ENCODE measurements at places on chromosomes 3 and 15.

DNA sequence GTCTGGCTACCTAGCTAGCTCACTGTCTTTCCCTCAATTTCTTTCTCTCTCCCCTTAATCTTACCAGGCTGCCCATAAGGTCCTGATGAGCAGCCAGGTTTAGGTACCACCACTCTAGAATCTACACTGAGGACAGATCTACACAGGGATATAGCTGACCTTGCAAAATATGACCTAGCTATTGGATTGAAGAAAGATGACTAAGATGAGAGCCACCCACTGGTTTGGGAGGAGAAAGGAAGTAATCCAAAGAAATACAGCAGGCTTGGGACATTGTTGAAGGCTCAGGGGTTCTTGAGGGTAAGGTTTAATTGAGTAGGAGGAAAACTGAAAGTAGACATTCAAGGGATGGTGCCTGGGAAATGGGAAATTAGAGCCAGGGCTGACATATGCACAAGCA is 142.0 kb upstream of the TMC3 start:
- DNase-seq, result no peak

- no peak for DNase-seq
These were observed 587 bp upstream of the TNK2 start for GRCh38 chr3:195908694-195909581.

DNA sequence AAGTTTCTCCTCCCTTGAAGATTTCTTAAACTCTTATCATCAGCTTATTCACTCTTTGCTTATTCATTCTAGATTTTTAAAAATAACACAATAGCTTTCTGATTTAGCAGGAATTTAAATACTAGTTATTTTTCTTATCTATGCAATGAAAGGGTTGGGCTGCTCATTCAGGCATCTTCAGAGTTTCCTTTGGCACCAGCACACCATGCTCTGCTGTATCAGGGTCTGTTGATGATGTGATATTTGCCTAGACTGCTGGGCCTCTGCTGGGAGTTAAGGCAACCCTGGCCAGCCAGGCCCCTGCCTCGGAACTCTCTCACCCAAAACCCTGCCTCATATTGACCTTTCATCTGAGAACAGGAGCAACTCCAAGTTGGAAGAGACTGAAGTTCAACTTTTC is 35.0 kb downstream of the DRD3 start:
- DNase-seq, result no peak

- no peak for DNase-seq
These were observed 31.2 kb downstream of the PCSK6 start for GRCh38 chr15:101458158-101458900.

GRCh38 chr3:146072824-146073223 is 88.2 kb downstream of the PLOD2 start:
- no peak for DNase-seq

GRCh38 chr3:119796368-119796767 is 14.5 kb downstream of the NR1I2 start:
- no peak for DNase-seq

DNA sequence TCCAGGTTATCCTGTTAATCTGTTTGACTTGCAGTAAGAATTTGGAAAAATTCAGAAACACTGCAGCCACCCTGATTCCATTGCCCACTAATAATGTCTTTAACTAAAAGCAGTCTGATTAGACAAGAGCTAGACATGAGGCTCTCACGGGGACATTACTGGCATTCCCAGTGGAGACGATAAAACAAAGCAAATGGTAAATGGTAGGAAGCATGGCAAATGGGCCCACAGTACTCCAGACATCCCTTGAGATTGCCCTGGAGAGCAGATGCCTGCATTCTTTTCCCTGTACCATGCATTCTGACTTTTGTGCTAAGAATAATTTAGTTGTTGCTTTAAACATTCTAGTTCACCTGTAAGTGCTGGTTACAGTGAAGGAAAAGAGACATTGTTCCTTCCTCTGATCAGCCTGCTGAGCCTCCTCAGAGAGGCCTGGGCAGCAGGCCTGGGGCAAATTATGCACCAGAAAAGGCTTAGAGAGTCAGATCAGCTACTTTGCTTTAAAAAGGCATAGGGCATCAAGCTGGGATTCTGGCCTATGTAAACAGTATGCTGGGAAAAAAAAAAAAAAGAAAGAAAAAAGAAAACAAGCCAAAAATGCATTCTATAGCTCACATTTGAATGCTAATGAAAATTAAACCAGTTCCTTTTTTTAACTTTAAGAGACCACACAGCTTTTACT is 204.6 kb downstream of the GABRG3 start:
- no peak for DNase-seq

DNA sequence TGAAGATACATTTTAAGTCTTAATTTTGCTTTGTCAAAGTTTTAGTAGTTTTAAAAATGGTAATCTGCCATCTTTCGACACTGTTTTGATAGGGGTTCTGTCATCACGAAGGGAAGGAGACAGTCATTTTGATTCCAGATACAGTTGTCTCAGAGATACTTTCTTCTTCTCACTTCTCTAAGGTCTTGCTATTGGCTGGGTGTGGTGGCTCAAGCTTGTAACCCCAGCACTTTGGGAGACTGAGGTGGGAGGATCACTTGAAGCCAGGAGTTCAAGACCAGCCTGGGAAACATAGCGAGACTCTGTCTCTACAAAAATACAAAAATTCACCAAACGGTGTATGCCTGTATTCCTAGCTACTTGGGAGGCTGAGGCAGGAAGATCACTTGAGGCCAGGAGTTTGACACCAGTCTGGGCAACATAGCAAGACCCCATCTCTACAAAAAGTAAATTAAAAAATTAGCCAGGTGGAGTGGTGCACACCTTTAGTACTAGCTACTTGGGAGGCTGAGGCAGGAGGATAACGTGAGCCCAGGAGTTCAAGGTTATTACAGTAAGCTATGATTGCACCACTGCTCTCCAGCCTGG is 3.3 kb downstream of the RAB8B start:
- DNase-seq, result no peak

GRCh38 chr3:67798412-67798811 is 144.0 kb upstream of the SUCLG2 start:
- no peak for DNase-seq

- DNase-seq, result peak; percentile 55
These were observed 651 bp downstream of the MTMR14 start for GRCh38 chr3:9649791-9650521.

DNA sequence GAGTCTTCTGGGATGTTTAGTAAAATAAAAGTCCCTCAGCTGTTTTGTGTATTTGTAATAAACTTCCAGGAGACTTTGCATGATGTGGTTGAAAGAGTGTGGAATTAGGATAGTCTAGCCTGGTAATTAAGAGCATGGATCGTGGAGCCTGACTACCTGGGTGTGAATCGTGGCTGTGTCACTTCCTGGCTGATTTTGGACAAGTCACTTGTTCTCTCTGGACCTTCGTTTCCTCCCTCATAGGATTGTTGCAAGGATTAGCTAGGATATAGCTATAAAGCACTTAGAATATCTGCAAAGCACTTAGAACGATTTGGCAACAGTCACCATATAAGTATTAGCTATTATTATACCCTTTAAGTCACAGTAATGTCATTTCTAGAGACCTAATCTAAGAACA is 40.2 kb downstream of the SLMAP start:
- DNase-seq, result no peak

DNA sequence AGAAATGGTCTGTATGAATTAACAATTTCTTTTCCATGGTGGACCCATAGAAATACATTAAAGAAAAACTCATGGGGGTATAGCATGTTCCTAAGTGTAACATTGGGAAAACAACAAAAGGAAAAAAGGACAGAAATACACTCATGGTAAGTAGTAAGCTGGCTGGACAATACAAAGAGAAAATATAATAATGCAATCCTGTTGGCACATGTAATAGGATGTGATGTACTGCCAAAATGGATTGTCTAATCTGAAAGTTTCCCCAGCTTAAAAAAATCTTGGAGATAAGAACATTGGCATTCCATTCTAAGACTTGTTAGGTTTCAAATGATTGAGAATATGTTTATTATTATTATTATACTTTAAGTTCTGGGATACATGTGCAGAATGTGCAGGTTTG is 128.1 kb downstream of the MBNL1 start:
- no peak for DNase-seq

DNA sequence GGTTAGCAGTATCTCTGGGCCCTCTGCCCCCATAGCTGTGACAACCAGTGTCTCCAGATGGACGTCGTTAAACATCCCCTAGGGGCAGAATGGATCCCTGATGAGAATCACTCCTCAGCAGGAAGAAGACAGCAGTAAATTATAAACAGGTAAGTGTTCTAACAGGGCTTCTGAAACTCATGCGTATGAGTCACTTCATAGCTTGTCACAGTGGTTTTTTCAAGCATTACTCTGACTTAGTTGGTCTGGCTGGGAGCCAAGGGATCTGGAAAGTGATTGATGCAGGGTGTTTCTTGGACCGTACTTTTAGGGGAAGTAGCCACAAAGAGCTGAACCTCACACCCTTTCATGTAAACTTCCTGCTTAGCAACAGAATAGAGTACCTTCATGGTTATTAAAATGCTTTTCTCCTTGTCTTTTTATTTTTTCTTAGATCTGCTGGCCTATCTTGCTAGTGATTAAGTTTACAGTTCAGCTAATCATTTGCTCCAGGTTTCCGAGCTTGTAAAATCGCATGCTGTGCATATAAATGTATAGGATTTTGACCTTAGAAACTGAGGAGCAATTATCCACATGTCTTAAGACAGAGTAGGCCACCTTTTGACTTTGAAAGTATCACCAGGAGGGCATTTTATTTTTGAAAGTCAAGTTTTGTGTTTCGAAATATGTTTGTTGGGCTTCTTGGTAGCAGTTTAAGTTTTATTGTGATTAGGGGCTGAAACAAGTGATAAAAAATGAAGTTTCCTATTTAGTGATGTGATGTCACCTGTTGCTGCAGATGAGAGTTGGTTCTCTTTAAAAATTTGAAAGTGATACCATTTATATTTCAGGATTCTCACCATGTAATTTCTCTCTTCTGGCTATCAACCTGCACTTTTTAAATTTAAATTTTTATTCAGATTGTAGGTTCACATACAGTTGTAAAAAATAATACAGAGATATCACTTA is 333.9 kb downstream of the PTPRG start:
- DNase-seq, result peak; percentile 4

- DNase-seq, result peak; percentile 46
These were observed 2.0 kb downstream of the GP5 start for GRCh38 chr3:194396859-194397756.

DNA sequence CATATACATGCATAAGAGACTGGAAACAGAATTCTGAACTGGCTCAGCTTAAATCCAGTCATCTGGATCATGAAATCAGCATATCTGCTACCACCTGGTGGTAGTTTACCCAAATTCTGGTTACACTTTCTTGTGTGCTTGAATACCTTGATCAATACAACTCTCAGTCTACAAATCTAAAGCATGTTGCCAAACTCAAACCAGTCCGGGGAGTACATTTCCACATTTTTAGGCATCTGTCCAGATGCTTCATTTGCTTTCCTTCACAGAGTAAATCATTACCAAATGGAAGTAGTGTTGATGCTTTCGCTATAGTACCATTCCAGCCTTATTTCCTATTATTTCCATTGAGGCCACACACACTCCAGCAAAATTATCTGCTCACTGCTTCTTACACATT is 126.4 kb downstream of the P2RY1 start:
- no peak for DNase-seq

- no peak for DNase-seq
These were observed 374.5 kb downstream of the IL20RB start for GRCh38 chr3:137332297-137332696.

DNA sequence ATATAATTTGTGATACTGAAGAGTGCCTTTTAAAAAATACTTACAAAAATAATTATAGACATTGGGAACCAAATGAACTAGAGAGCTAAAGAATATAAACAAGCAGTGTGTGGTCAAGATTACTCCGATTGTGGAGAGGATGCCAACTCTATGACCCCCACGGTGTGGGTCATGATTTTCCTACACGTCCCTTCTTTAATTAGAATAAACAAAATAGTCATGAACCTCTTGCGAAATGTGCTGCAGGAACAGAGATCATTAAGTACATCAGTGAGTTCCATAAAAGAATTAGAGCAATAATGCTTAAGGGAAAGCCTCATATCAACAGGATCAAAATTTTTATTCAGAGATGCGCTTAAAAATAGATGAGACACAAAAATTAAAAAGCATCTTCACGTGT is 476.6 kb upstream of the ROBO1 start:
- DNase-seq, result no peak

GRCh38 chr15:79310612-79310984 is 314 bp upstream of the TMED3 start:
- peak; percentile 26 for DNase-seq

DNA sequence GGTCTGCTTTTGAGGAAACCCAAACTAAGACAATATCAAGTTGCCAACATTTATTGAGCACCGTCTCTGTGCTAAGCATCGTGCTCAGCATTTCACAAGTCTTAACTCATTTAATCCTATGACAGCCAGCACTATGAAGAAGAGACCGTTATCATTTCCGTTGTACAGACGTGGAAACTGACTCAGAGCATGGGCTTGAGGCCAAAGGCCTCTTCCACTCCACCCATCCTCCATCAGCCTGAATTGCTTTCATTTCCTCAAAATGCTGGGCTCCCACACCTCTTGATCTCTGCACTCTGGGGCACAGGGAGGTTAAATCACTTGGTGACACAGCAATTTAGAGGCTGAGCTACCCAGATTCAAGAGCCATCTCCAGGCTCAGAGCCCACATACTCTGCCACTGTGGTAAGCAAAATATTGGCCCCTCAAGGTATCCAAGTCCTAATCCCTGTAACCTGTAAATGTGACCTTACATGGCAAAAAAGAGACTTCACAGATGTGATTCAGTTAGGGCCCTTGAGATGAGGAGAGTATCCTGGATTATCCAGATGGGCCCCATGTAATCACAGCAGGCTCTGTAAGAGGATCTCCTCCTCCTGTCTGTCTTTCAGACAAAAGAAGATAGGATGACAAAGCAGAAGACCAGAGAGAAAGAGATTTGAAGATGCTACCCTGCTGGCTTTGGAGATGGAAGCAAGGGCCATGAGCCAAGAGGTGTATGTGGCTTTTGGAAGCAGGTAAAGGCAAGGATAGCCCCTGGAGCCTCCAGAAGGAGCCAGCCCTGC is 24.3 kb upstream of the FLNB start:
- peak; percentile 77 for DNase-seq

- no peak for DNase-seq
These were observed 240.0 kb upstream of the SEMA6D start for GRCh38 chr15:47477341-47477740.

DNA sequence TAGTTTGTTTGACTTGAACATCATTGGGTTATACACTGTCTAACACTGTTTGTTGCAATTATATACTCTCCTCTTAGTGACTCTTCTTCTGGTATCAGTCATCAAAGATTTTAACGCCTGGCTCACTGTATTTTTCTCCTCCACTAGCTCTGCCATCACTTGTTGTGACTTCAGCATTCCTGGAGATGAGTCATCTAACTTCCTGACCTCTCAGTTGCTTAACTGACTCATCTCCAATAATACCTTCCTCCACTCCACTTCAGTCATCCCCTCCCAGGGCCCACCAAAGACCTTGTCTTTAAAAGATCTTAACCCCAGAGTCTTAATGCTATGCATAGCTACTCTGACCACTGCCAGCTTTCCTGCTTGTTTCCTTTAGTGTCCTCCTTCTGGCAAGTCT is 28.6 kb upstream of the CLSTN2 start:
- no peak for DNase-seq

- DNase-seq, result no peak
These were observed 3.1 kb upstream of the INAFM2 start for GRCh38 chr15:40320409-40320808.
